ENCODE measurements at places on chromosomes 1 and 21. TPM values are rescaled to one million over a fixed set of nuclear protein-coding genes. Genes with fewer than 3 reads are reported as not detected.

- H3K27ac ChIP-seq: no peak overlapping the region
- no peak for DNase-seq
- H3K27me3 ChIP-seq: no peaks in the 10 kb centered on the region
- no peaks in the 10 kb centered on the region for H3K36me3 ChIP-seq
- no peaks in the 10 kb centered on the region for H3K4me1 ChIP-seq
- no peak overlapping the region for H3K4me3 ChIP-seq
These were observed 20.1 kb downstream of the TUT4 start for GRCh38 chr1:52532731-52533327.

Gene PERM1
- total RNA-seq: not detected

DNA sequence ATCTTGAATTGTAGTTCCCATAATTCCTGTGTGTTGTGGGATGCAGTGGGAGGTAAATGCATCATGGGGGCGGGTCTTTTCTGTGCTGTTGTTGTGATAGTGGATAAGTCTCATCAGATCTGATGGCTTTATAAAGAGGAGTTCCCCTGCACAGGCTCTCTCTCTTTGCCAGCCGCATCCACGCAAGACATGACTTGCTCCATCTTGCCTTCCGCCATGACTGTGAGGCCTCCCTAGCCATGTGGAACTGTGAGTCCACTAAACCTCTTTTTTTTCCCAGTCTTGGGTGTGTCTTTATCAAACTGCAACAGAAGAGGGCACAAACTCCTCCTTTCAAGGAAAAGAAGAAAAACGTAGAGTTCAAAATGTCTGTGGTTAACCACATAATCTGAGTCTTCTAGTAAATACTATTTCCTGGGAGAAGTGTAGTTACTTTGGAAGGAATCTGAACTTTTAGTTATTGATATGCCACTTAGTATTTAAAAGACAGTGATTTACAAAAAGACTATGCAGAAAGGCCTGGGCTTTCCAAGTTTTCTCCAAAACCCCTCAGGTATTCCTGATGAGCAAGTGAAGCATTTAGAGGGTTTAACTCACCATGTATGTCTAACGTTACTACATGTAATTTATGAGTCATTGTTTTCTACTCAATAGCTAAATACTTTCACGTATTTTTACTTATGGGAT is 10.0 kb downstream of the ADAMTS1 start:
- DNase-seq: peak; percentile 77
- peaks cover 22% of the 10 kb centered on the region for H3K36me3 ChIP-seq

Gene SERINC2
- total RNA-seq: 6.7 TPM

Gene SLC1A7
- total RNA-seq: 0.33 TPM

DNA sequence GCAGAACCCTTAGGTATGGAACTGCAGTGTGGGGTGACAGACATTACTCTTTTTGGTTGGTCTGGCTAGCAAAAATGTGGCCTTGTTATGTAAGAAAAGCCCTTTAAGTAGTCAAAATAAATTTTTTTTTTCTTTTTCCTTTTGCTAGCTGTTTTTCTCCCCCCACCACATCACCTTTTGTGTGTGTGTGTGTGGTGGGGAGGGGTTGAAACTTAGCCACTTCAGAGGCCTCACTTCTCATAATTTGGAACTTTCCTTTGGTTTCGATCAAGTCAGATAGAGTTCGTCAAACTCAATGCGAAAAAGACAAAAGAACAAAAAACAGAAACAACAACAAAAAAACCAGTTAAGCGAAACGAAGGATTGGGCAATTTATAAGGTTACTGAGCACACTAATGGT is 1.9 kb upstream of the PRMT2 start:
- peaks cover 4% of the 10 kb centered on the region for H3K4me1 ChIP-seq
- H3K36me3 ChIP-seq: no peaks in the 10 kb centered on the region
- no peak overlapping the region for H3K27ac ChIP-seq
- no peaks in the 10 kb centered on the region for H3K27me3 ChIP-seq

- no peaks in the 10 kb centered on the region for H3K36me3 ChIP-seq
- H3K4me1 ChIP-seq: no peaks in the 10 kb centered on the region
- no peak overlapping the region for H3K4me3 ChIP-seq
- DNase-seq: no peak
- H3K27me3 ChIP-seq: no peaks in the 10 kb centered on the region
These were observed 437.3 kb downstream of the PLA2G4A start for GRCh38 chr1:187266051-187266450.

GRCh38 chr1:2375923-2376260 is 15.5 kb downstream of the MORN1 start:
- no peak overlapping the region for H3K4me3 ChIP-seq
- no peak overlapping the region for H3K27ac ChIP-seq
- no peaks in the 10 kb centered on the region for H3K4me1 ChIP-seq
- H3K36me3 ChIP-seq: no peaks in the 10 kb centered on the region

GRCh38 chr1:10947181-10947580 is 65.3 kb upstream of the TARDBP start:
- H3K27ac ChIP-seq: no peak overlapping the region
- DNase-seq: no peak
- no peak overlapping the region for H3K4me3 ChIP-seq
- H3K4me1 ChIP-seq: no peaks in the 10 kb centered on the region
- no peaks in the 10 kb centered on the region for H3K36me3 ChIP-seq
- H3K27me3 ChIP-seq: peaks cover 2% of the 10 kb centered on the region

- no peak overlapping the region for H3K4me3 ChIP-seq
- peaks cover 14% of the 10 kb centered on the region for H3K4me1 ChIP-seq
- H3K36me3 ChIP-seq: no peaks in the 10 kb centered on the region
- H3K27me3 ChIP-seq: no peaks in the 10 kb centered on the region
- DNase-seq: peak; percentile 27
- H3K27ac ChIP-seq: peak overlapping the region; percentile 79
These were observed 100.1 kb upstream of the JUN start for GRCh38 chr1:58883888-58884482.

DNA sequence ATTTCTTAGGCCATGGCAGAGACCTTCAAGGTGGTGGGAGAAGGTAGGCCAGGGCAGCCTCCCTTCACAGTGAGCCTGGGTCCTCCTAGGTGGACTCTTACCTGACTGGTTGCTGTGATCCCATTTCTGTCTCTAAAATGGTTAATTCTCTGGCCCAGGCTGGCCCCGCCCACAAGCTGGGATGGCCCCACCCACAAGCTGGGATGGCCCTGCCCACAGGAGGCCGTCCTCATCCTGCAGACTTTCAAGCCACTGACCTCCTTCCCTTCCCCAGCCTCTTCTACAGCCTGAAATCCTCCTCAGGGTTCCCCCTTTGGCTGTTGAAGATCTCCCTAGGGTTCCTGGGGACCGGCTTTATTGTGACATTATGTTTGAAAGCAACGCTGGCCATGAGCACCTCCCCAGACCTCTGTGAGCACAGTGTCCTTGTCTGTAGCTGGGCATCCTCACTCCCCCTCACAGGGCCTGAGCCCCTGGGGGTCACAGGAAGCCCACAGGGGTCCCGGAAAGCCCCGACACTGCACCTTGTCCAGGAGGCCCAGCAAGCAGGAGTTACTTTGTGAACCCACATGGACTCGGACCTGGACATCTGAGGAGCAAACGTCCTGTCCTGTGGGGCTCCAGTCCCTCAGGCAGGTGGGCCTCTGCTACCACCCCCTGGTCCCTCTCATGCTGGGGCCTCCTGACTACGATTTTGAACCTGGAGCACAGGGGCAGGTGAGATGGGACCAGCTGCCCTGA is 621.7 kb downstream of the MATN1 start:
- no peak overlapping the region for H3K27ac ChIP-seq
- H3K27me3 ChIP-seq: no peaks in the 10 kb centered on the region
- H3K4me1 ChIP-seq: no peaks in the 10 kb centered on the region
- no peaks in the 10 kb centered on the region for H3K36me3 ChIP-seq

Gene SLX9
- total RNA-seq: 16.2 TPM

DNA sequence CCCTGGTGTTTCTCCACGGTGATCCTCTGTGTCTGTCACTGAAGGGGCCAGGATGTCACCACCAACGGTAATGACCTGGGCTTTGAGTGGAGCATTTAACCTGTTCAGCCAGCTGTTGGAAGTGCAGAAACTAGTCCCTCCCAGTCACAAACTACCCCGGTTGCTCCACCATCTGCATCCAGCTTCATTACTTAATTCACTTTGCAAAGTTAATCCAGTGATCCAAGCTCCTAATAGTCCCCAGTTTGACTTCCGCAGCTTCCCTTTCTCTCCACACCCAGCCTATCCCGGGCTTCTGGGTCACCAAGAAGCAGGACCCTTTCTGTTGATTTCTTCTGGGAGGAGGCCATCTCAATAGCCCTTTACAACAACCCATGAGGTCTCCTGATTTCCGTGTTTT is 63.5 kb downstream of the MDM4 start:
- no peak for DNase-seq
- H3K27me3 ChIP-seq: no peaks in the 10 kb centered on the region
- no peaks in the 10 kb centered on the region for H3K4me1 ChIP-seq
- no peaks in the 10 kb centered on the region for H3K36me3 ChIP-seq
- no peak overlapping the region for H3K27ac ChIP-seq
- no peak overlapping the region for H3K4me3 ChIP-seq

GRCh38 chr1:19260211-19261138 is 8.9 kb downstream of the MRTO4 start:
- peaks cover 15% of the 10 kb centered on the region for H3K36me3 ChIP-seq
- no peak overlapping the region for H3K4me3 ChIP-seq

- DNase-seq: peak; percentile 89
- H3K36me3 ChIP-seq: no peaks in the 10 kb centered on the region
- H3K4me1 ChIP-seq: no peaks in the 10 kb centered on the region
These were observed 30.6 kb upstream of the KCNE2 start for GRCh38 chr21:34333121-34333739.

Gene FCRL2
- not detected for total RNA-seq

GRCh38 chr21:34305605-34306604 is 57.9 kb upstream of the KCNE2 start:
- H3K4me1 ChIP-seq: no peaks in the 10 kb centered on the region
- no peak overlapping the region for H3K4me3 ChIP-seq
- DNase-seq: no peak
